ENCODE measurements at places on chromosomes 11 and 22.

DNA sequence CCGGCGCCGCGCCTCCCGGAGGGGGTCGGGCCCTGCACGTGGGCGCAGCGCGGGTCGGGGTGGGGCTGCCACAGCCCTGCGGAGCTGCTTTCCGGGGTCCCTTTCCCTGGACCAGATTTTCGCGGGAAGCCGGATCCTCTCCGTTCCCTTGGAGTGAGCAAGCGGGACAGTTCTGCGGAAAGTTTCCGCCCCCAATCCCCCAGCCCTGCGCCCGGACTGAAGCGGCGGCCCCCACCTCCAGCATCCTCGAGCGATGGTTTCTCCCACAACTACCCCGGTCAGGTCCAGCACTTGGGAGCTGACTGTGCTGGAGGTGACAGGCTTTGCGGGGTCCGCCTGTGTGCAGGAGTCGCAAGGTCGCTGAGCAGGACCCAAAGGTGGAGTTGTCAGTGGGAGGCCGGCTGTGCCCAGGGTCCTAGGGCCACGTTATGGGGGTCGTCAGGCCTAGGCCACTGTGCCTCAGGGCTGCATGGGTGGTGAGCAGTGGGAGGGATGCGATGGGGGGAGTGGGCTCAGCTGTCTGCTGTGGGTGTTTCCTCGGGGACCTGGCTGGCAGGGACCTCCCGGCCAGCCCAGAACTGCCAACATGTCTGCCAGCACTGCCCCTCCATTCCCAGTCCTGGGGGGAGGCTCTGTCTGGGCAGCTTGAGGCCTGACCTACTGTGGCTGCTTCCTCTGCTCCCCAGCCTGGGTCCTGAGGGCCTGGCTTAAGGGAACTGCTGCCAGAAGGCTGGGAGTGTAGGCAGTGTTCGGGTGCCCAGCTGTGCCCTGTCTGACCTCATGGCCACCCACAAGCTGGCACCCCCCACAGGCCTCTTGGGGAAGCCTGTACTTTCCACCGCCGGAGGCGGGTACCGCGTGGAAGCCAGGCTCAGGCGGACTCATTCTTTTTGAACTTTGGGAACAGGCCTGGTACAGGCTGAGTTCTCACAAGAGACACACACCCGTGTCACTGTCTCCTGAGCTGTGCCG, 726 bp downstream of the ST3GAL4 start:
- H3K4me3 ChIP-seq: peak overlapping the region; percentile 85
- no peaks in the 10 kb centered on the region for H3K27me3 ChIP-seq
- DNase-seq: no peak
- peaks cover 6% of the 10 kb centered on the region for H3K4me1 ChIP-seq
- H3K27ac ChIP-seq: peak overlapping the region; percentile 43

DNA sequence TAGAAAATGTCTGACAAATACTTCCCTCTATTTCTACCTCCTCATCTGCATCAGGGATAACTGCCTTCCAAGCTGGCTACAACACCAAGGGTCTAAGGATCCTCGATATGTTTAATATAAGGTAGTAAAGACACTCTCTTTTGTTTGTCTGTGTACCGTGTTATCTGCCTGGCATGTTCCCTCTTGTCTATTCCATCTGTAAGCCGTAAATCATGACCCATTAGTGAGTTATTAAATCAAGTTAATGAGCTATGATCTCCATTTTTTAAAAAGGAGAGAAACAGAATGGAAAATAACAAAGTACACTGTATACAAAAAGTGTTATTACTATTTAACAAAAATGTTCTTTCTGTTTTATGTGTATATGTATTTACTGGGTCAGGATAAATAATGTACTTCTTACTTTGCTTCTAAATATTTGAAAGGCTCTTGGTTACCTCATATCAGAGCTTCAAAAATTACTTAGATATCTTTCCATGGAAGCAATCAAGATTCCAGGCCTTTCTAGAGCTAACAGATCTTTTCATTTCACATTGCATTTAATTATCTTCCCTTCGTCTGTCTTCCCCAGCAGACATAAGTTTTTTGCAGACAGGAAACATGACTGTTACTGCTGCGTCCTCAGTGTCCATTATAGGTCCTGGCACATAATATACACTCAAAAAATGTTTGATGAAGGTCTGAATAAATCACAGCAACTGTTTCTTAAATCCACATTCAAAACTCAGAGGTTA, 342.6 kb upstream of the CCDC90B start:
- H3K36me3 ChIP-seq: no peaks in the 10 kb centered on the region
- DNase-seq: no peak
- H3K27me3 ChIP-seq: no peaks in the 10 kb centered on the region
- no peak overlapping the region for H3K4me3 ChIP-seq
- no peaks in the 10 kb centered on the region for H3K4me1 ChIP-seq

- no peak overlapping the region for H3K27ac ChIP-seq
- no peak overlapping the region for H3K4me3 ChIP-seq
- no peaks in the 10 kb centered on the region for H3K36me3 ChIP-seq
Measured at GRCh38 chr11:93844568-93844967, 5.8 kb downstream of the VSTM5 start.

- H3K4me1 ChIP-seq: peaks cover 5% of the 10 kb centered on the region
- H3K27me3 ChIP-seq: no peaks in the 10 kb centered on the region
- no peak overlapping the region for H3K4me3 ChIP-seq
Measured at GRCh38 chr11:72553706-72554105, 119.4 kb upstream of the CLPB start.

GRCh38 chr22:48695251-48695650, 1132.4 kb downstream of the BRD1 start:
- H3K27ac ChIP-seq: no peak overlapping the region
- H3K4me3 ChIP-seq: no peak overlapping the region
- no peaks in the 10 kb centered on the region for H3K4me1 ChIP-seq
- DNase-seq: no peak
- no peaks in the 10 kb centered on the region for H3K36me3 ChIP-seq
- H3K27me3 ChIP-seq: no peaks in the 10 kb centered on the region

DNA sequence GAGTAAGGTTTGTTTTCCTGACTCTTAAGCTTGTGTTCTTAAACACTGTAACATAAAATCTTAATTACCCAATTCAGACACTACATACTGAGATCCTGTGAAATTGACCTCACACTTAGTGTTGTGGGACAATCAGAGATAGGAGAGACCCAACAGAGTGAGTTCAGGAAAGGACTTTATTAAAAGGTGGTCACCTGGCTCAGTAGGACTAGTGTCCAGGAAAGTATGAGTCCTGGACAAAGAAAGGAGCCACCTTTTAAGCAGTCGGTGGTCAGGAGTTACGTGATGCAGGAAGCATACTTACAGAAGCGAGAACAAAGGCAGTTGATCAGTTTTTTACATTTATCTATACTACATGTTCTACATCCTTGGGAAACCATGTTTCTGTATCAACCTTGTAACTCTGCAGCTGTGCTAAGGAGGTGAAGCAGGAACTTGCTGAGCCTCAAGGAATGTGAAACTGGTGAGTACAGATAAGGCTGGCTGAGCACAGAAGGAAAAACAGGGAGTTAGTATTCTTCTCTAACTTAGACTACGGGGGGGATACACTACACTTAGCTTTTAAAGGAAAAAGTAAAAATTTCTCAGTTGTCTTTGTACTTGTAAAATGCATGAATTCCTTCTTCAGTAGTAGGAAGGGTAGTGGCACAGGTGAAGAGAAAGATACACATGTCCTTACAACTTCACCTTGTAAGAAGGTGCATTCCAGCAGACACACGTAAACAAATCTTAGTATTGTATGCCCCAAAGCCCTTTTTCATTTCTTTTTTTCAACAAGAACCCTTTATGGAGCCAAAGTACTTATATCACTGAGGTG, 15.1 kb downstream of the OR51E1 start:
- no peaks in the 10 kb centered on the region for H3K36me3 ChIP-seq
- H3K4me3 ChIP-seq: no peak overlapping the region
- no peak overlapping the region for H3K27ac ChIP-seq

DNA sequence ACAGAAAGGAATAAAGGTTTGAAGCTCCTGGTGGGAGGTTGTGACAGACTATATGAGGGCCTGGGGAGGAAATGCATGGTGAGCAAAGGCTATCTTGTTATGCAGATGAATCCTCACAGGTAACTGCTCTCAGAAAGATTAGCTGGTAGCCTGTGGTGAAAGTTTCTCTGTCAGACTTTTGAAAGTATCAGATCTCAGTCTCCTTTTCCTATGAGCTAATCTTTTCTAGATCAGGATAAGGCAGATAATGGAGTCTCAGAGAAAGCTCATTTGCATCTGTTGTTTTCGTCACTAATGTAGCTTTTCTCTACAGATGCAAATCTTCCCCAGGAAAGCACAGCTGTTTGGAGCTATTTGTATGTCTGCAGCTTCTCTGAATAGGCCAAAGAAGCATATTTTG, 21.0 kb upstream of the OR6X1 start:
- H3K36me3 ChIP-seq: no peaks in the 10 kb centered on the region
- DNase-seq: no peak
- no peak overlapping the region for H3K27ac ChIP-seq
- no peaks in the 10 kb centered on the region for H3K27me3 ChIP-seq

GRCh38 chr22:29726512-29727130, 6.8 kb downstream of the CABP7 start:
- no peak overlapping the region for H3K4me3 ChIP-seq
- DNase-seq: no peak
- H3K4me1 ChIP-seq: no peaks in the 10 kb centered on the region
- peaks cover 38% of the 10 kb centered on the region for H3K27me3 ChIP-seq
- peaks cover 5% of the 10 kb centered on the region for H3K36me3 ChIP-seq

DNA sequence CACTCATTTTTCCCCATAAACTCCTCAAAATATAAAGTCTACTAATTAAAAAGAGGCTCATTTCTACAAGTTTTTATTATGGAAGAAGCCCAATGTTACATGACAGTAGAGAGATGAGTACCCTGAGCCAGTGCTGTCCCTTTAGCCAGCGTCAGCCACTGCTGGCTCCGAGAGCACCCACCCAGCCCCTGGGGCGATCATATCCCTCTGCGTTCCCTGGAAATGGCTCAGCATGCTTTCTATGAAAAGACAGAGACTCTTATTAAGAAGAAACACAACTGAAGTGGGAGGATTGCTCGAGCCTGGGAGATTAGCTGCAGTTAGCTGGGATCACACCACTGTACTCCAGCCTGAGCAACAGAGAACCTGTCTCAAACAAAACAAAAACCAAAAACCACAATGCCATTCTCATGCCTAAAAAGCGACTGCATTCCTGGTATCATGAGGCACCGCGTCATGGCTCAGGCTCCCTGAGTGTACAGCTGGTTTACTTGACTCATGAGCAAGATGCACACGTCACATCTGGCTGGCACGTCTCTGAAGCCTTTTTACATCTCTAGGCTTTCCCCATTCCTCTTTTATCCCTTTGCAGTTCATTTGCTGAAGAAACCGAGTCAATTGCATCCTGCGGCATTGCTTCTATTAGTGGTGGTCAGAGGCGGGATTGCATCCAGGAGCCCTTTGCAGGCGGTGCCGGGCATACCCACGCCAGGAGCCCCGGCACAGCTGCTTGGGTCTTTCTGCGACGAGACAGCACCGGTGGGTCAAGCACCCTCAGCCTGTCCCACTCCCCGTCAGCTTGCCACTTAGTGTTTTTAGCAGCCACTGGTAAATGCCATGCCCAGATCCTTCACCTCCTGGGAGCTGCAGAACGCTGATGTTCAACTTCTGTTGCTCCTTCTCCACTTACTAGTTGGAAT, 119.9 kb downstream of the CTTN start:
- no peaks in the 10 kb centered on the region for H3K36me3 ChIP-seq
- no peak overlapping the region for H3K4me3 ChIP-seq
- no peak overlapping the region for H3K27ac ChIP-seq

DNA sequence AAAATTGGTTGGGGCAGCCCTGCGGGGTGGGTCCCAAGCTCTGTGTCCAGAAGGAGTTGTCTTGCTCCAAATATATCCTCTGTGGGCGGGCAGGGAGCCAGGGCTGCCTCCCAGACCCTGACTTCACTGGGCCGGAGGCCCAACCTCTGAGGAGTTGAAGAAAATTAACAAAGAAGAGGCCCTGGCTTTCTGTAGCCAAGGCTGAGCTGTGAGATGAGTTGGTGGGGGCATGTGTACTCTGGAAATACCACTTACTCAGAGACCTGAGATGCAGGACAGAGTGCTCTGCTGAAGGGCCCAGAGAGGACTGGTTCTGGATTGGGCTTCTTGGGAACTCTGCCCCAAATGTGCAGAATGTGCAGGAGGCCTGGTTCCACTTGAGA, 96.3 kb downstream of the SWAP70 start:
- H3K27ac ChIP-seq: no peak overlapping the region
- no peaks in the 10 kb centered on the region for H3K36me3 ChIP-seq
- H3K4me1 ChIP-seq: peaks cover 52% of the 10 kb centered on the region

DNA sequence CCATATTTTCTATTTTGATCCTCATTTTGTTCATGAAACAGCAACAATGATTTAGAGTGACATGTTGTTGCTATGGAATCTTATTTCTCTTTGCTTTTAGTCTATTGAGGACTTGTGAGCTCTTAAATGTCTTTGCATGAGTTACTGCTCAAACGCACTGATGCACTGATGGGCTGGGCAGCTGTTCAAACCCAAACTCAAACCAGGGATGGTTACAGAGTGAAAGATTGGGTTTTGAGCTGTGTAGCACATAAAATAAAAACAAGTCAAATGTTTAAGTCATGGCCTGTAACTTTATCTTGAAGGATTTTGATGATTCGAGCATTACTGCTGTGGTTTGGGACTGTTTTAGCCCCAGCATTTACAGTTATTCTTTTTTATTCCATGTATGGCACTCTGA, 20.1 kb upstream of the NCAM1 start:
- no peaks in the 10 kb centered on the region for H3K36me3 ChIP-seq
- no peak overlapping the region for H3K27ac ChIP-seq
- DNase-seq: no peak
- no peaks in the 10 kb centered on the region for H3K4me1 ChIP-seq
- no peaks in the 10 kb centered on the region for H3K27me3 ChIP-seq

DNA sequence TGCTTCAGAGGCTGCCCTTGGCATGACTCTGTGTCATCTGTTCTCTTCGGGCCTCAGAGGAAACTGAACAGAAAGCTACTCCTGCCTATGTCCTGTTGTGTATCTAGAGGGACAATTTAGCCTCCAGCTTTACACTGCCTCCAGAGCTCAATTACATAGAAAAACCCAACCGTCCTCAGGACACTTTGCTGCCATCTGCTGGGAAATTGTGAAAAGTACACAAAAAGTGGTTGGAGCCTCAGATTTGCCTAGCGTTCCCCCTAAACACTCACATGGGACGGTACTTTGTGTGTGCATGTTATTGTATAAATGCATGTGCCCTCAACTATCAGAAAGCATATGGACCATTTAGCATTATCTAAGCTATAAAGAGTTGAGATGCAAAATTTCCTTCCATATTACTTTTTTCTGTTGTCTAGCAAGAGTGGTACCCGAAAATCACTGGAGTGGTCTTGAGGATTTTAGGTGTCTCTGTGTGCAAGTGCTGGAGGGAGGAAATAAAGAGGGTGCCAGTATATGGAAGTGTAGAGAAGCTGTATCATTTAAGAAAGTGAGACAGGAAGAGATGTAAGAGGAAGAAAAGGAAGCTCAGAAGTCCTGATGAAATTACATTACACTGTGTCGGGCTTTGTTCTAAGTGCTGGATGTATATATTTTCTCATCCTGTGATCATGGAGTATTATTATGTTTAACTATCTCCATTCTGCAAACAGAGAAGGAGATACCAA, 8.7 kb upstream of the MS4A4E start:
- no peak overlapping the region for H3K4me3 ChIP-seq
- no peaks in the 10 kb centered on the region for H3K36me3 ChIP-seq
- no peaks in the 10 kb centered on the region for H3K27me3 ChIP-seq
- H3K27ac ChIP-seq: no peak overlapping the region
- peak; percentile 62 for DNase-seq

- H3K4me3 ChIP-seq: no peak overlapping the region
- no peak for DNase-seq
- H3K36me3 ChIP-seq: no peaks in the 10 kb centered on the region
- H3K27ac ChIP-seq: no peak overlapping the region
- no peaks in the 10 kb centered on the region for H3K4me1 ChIP-seq
- H3K27me3 ChIP-seq: no peaks in the 10 kb centered on the region
Measured at GRCh38 chr11:55263081-55263480, 1.1 kb downstream of the TRIM48 start.

GRCh38 chr11:76649011-76649410, 21.5 kb downstream of the LRRC32 start:
- H3K27ac ChIP-seq: no peak overlapping the region
- DNase-seq: no peak
- H3K27me3 ChIP-seq: no peaks in the 10 kb centered on the region
- no peaks in the 10 kb centered on the region for H3K4me1 ChIP-seq
- H3K4me3 ChIP-seq: no peak overlapping the region
